ENCODE measurements at places on chromosomes 6 and 20. TPM values are rescaled to one million over a fixed set of nuclear protein-coding genes. Genes with fewer than 3 reads are reported as not detected.
A peak's percentile ranks its signal among the peaks of the same experiment; 100 is the strongest.

GRCh38 chr6:137892271-137892708 is 25.2 kb downstream of the TNFAIP3 start:
- H3K36me3 ChIP-seq = no peaks in the 10 kb centered on the region
- no peak overlapping the region for H3K4me3 ChIP-seq
- H3K27ac ChIP-seq = no peak overlapping the region

- H3K36me3 ChIP-seq = no peaks in the 10 kb centered on the region
- no peaks in the 10 kb centered on the region for H3K27me3 ChIP-seq
- no peak overlapping the region for H3K4me3 ChIP-seq
- peaks cover 14% of the 10 kb centered on the region for H3K4me1 ChIP-seq
These were observed 65.6 kb downstream of the CDC5L start for GRCh38 chr6:44453146-44453545.

GRCh38 chr6:30684386-30685156 is 1.9 kb downstream of the PPP1R18 start:
- DNase-seq = no peak
- peaks cover 67% of the 10 kb centered on the region for H3K4me1 ChIP-seq
- H3K4me3 ChIP-seq = peak overlapping the region; percentile 73
- peak overlapping the region; percentile 96 for H3K27ac ChIP-seq
- H3K36me3 ChIP-seq = peaks cover 14% of the 10 kb centered on the region

DNA sequence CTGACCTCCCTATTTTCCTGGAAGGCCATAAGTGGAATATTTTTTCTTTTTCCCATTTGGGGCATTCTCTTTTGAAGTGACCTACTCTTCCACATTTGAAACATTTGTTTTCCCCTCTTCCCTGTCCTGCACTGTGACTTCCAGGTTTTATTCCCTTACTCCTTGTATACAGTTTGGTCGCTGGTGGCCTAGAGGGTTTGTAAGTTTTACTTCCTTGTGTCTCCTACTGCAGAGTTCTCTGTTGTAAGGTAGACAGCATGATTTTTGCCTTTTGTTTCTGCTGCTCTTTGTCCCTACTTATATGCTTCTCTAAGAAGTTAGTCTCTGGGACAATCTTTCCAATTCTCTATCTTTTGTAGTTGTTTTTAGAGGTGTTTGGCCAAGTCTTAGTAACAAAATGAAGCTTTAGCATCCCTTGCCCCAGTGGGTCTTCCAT is 7.4 kb upstream of the ZNFX1 start:
- H3K4me3 ChIP-seq = no peak overlapping the region
- H3K27me3 ChIP-seq = no peaks in the 10 kb centered on the region
- peaks cover 45% of the 10 kb centered on the region for H3K4me1 ChIP-seq
- DNase-seq = no peak
- peaks cover 93% of the 10 kb centered on the region for H3K36me3 ChIP-seq

DNA sequence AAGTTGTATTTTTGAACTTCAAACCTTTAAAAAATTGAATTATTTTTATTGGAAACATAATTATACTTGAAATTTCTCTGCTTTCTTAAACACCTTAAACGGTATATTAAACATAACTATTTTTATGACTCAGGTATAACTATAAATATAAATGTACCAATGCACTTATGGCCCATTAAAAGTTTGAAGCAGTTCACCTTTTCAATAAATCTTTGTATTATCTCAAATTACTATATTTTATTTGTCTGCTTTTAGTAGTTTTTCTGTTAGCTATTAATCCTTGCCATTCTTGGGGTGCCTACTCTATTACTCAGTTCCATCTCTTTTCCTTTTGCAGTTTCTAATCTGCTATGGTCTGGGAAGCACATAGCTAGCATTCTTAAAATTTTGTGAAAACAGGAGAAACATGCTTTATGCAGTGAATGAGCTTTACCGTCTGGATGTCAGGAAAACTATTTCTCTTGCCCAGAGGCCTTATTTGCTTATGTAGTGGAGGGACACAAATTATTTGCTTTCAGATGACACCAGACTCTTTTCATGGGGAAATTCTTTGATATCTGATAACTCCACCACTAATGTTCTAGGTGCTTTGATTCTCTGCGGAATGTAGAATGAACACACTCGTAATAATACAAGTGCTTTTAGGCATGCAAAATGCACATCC is 378.9 kb upstream of the CITED2 start:
- no peaks in the 10 kb centered on the region for H3K27me3 ChIP-seq
- no peaks in the 10 kb centered on the region for H3K4me1 ChIP-seq
- DNase-seq = no peak
- H3K36me3 ChIP-seq = no peaks in the 10 kb centered on the region

Gene RGS17
- 0.19 TPM for total RNA-seq

Measured in esophagus squamous epithelium (tissue), 5 donors.